ENCODE measurements at places on chromosomes 7 and 10.

GRCh38 chr7:68321076-68321639, 1277.1 kb upstream of the AUTS2 start:
- DNase-seq = no peak

GRCh38 chr7:30838008-30838407, 66.8 kb downstream of the MINDY4 start:
- DNase-seq = no peak

GRCh38 chr10:117133273-117134055, 4.6 kb downstream of the VAX1 start:
- peak; percentile 20 for DNase-seq

- DNase-seq = no peak
Observed at GRCh38 chr7:44583146-44583865, 1.3 kb upstream of the TMED4 start.

DNA sequence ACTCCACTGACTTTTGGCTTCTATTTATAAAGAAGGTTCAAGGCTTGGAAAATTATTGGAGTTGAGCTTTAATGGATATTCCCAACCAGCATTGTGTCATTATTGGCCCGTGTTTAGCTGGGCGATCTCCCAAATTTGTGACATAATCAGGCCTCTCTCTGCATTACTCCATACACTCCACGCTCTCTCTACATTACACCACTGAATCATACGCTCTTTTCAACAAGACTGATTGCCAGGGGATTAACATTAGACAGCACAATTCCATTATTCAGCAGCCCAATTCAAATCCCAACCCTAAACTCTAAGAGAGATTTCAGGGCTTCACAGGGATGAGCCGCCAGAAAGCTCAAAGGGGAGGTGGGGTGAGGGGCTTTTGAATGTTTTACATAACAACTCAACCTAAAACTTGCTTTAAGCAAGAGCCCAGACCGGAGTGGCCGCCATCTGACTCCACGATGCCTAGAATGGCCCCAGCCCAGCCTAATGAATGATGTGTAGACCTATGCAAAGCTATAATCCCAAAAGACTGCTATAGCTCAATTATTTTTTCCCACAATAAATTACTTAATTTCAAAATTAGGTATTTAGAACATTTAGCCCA, 61.8 kb downstream of the FGFR2 start:
- DNase-seq = peak; percentile 21

GRCh38 chr7:54813398-54813797, 54.4 kb upstream of the SEC61G start:
- no peak for DNase-seq

- DNase-seq = no peak
Observed at GRCh38 chr7:98186452-98187137, 24.6 kb upstream of the BHLHA15 start.

DNA sequence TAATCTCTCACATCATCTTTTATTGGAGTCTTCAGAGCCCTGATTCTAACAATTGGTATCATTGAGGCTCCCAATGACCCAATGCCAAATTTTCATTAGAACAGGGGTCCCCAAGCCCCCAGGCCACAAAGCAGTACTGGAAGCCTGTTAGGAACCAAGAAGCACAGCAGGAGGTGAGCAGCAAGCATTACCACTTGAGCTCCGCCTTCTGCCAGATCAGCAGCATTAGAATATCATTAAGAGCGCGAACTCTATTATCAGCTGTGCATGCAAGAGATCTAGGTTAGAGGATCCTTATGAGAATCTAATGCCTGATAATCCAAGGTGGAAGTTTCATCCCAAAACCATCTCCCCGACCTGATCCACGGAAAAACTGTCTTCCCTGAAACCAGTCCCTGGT, 23.1 kb downstream of the KIF5B start:
- no peak for DNase-seq

GRCh38 chr7:55375237-55375636, 10.1 kb downstream of the LANCL2 start:
- DNase-seq = no peak

GRCh38 chr10:77383861-77384553, 253.6 kb downstream of the KCNMA1 start:
- DNase-seq = no peak

- no peak for DNase-seq
Observed at GRCh38 chr10:105797234-105797890, 1156.3 kb downstream of the SORCS3 start.

DNA sequence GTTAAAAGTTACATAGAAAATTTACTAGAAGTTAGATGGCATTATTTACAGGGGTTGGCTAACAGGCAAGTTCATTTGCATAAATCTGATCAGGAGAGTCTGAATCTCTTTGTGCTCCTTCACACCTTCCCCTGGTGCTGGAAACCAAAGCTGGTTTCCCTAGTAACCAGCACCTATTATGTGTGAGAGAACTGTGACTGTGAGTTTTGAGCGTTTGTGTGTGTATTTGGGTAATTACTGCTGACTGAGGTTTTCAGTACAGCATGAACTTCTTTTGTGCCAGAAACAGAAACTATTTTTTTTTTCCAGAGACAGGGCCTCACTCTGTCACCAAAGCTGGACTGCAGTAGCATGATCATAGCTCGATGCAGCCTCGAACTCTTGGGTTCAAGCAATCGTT, 10.3 kb upstream of the IFIT1B start:
- no peak for DNase-seq

GRCh38 chr7:4201566-4201965, 480.5 kb upstream of the FOXK1 start:
- no peak for DNase-seq

- no peak for DNase-seq
Observed at GRCh38 chr7:79285756-79286155, 167.7 kb downstream of the MAGI2 start.

DNA sequence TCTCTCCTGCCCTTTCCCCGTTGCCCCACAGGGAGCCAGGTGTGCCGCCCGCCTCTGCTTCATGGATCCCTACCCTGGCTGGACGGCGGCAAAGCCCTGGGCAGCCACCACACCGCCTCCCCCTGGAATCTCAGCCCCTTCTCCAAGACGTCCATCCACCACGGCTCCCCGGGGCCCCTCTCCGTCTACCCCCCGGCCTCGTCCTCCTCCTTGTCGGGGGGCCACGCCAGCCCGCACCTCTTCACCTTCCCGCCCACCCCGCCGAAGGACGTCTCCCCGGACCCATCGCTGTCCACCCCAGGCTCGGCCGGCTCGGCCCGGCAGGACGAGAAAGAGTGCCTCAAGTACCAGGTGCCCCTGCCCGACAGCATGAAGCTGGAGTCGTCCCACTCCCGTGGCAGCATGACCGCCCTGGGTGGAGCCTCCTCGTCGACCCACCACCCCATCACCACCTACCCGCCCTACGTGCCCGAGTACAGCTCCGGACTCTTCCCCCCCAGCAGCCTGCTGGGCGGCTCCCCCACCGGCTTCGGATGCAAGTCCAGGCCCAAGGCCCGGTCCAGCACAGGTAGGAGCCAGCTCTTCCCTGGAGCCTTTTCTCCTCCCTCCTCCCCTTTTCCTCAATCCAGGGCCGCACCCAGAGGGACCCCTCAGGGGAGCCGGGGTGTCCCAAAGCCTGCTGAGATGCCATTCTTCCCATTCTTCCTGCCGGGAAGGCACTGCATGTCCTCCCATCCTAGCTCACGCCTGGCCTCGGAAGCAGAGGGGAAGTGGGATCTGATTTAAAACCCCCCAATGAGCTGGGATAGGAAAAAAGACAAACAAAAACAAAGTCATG, 4.0 kb downstream of the GATA3 start:
- no peak for DNase-seq

GRCh38 chr10:117541405-117541908, 1.1 kb upstream of the EMX2 start:
- DNase-seq = peak; percentile 68

DNA sequence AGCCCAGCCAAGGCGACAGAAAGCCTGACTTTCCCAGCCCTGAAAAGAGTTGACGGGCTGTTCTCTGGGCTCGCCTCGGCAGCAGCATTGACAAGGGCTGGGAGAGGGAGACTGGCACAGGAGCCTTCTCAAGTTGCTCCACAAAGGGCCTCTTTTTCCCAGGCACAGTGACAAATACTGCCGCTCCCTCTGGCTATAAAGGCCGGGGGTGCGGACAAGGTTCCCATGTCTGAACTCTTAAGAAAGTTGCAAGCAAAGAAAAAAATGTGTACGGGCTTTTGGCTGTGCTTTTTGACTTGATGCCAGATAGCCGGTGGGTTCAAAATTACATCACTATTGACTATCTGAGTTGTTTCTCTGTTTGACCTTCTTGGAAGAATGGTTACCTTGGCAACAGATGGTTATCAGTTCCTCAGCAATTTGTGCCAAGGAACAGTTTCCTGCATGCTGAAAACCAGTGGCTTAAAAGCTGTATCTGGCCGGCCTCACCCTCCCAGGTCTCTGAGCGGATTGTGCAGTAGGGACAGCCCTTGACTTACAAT, 115.9 kb upstream of the EEPD1 start:
- no peak for DNase-seq

DNA sequence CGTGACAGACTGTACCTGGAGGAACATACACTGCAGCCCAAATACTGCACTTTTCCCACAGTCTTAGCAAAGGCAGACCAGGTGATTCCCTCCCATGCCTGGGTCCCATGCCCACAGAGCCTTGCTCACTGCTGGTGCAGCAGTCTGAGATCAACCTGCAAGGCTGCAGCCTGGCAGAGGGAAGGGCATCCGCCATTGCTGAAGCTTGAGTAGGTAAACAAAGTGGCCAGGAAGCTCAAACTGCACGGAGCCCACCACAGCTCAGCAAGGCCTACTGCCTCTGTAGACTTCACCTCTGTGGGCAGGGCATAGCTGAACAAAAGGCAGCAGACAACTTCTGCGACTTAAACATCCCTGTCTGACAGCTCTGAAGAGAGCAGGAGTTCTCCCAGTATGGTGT, 597.8 kb upstream of the MBL2 start:
- DNase-seq = no peak

GRCh38 chr10:58438340-58438871, 53.2 kb downstream of the TFAM start:
- no peak for DNase-seq

DNA sequence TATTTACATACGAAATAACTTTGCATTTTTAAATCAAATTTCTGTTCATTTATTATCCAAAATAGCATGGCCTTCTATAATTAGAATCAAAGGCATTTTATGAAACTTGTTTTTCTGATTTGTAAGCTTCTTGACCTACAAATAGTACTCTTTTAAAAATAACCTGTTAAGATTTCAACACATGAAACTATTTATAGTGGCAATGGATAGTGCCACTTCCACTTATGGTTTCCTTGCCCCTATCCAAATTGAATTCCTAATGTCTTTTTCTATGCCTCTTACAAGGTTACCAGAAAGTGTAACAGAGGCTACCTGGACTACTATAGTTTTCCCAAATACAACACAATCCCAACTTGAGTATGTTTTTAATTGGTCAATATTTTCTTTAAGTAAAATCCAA, 263.5 kb downstream of the SEMA3D start:
- DNase-seq = no peak

DNA sequence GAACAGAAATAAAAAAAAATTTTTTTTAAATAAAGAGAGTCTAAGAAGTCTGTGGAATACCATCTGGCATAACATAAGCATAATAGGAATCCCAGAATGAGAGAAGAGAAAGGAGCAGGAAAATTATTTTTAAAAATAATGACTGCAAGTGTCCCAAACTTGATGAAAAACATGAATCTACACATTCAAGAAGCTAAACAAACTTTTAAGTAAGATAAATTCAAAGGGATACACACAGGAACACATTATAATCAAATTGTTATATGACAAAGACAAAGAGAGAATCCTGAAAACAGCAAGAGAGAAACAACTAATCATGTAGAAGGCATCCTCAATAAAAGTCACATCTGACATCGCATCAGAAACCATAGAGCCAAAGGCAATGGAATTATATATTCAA, 30.9 kb downstream of the SMURF1 start:
- no peak for DNase-seq

GRCh38 chr7:20594023-20594422, 21.4 kb upstream of the ABCB5 start:
- no peak for DNase-seq

- DNase-seq = no peak
Observed at GRCh38 chr7:28071570-28071969, 109.0 kb downstream of the JAZF1 start.

- no peak for DNase-seq
Observed at GRCh38 chr10:98745645-98746044, 298.9 kb upstream of the HPS1 start.

- no peak for DNase-seq
Observed at GRCh38 chr10:14554091-14554490, 220.6 kb downstream of the FAM107B start.

DNA sequence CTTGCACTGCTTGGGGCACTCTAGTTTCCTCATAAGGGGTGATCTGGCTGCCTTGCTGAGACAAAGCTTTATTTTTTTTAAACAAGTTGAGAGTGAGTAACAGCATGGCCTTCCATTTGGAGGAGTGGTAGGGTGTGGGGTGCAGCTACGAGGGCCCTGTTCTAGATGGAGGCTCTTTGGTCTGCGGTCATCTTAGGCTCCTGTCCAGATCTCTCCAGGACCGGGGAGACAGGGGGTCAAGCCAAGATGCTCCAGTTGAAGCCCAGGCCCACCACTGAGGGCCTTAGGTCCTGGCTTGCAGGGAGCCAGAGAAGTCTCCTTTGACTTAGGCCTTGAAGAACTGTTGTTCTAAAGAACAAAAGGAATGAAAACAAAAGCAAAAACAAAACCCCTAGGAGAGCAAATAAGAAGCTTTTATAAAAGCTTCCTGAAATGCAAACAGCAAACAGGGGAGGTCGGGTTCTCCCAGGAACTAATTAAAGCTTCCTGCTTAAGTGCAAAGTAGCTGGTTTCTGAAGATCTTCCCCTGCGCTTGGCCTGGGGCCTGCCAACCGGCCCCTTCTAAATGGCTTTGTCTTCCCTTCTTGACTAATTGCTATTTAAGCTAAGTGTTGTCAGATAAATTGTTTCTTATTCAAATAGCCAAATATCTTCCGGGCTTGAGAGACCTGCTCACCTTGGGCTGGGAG, 259.2 kb downstream of the GLRX3 start:
- DNase-seq = no peak

DNA sequence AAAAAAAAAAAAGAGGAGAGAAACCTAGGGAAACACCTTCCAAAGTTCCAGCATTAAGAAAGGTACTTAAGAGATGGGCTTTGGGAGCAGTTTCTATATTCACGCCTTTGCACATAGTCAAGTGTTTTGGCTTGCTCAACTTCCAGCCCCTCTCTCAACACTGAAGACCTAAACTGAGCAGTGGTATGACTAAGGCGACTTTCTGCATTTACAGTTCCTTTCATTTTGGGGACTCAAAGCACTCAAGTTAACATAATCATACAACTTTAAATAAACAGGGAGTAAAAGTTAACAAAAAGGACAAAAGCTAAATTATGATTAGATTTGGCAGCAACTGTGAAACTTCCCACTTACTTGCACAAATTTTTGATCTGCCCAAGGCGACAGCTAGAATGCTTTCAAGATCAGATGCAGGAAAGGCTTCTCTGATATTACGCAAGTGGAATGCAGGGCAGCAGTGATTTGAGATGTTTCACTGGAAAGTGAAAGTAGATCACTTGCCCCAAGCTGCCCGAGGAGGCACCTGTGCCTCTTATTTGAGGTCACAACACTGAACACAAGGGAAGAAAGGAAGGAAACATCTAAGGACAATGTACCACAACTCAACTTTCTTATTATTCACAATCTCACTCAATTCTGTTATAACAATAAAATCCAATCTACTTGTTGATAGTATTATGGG, 199.5 kb downstream of the SKAP2 start:
- DNase-seq = no peak

Measured in WTC11 (cell line).